ENCODE measurements at places on chromosomes 5 and 9. TPM values are rescaled to one million over a fixed set of nuclear protein-coding genes. Genes with fewer than 3 reads are reported as not detected.

The HRH2 gene
- total RNA-seq, result 3.3 TPM

The PCBD2 gene
- total RNA-seq, result 4.5 TPM

The SPATA31A3 gene
- total RNA-seq, result not detected

The PCDHGC3 gene
- 20.8 TPM for total RNA-seq

The ARHGEF39 gene
- total RNA-seq, result 0.41 TPM

DNA sequence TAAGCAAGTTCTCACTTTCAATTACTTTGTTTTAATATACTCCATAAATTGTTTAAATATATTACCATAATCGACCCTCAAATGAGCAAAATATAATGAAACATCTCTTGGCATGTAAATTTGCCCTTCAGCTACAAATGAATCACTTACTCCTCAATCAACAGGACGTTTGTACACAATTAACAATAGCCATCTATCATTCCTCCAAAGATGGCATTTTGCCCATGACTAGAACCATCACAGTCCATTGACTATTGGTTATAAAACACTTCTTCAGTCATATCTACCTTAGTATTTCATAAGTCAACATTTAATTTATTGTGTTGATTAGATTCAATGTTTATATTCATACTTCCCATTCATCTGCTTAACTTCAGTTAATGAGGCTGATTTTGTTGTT, 127.2 kb downstream of the CTNND2 start:
- DNase-seq, result no peak

- no peak for DNase-seq
Measured at GRCh38 chr5:85017261-85017660, 632.6 kb upstream of the EDIL3 start.

DNA sequence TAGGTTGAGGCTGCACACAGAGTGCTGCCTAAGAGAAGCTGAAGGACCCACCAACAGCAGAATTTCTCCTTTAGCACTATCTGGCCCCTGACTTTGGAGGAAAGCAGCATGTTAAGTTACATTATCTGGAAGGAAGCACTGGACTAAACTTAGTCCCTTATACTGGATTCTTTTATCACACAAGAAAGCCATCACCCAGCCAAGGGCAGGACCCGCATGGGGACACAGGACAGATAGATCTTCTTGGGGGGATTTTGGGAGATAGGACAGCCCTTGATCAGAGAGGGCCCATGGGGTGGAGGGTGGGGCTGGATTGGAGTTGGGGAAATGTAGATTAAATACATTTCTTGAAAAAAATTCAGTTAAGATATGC, 14.4 kb downstream of the ANKRD33B start:
- no peak for DNase-seq

GRCh38 chr9:27632254-27632653, 59.0 kb upstream of the C9orf72 start:
- no peak for DNase-seq

- no peak for DNase-seq
Measured at GRCh38 chr5:178602752-178603151, 12.6 kb upstream of the COL23A1 start.

DNA sequence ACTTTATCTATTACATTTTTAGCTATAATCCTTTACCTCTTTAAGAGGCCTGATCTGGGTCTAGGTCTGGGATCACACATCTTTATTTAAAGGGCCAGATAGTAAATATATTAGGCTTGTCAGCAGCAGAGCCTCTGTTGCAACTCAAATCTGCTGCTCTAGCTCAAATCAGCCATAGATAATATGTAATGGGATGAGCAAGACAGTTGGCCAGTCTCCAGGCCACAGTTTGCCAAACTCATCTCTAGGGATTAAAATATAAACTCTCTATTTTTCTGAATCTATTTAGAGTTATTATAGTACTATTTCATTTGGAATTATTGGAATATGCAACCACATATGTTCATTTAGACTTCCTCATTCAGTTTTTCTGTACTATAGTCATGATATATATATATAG, 115.9 kb upstream of the MINAR2 start:
- DNase-seq, result no peak
